ENCODE measurements at places on chromosomes 6 and 20. TPM values are rescaled to one million over a fixed set of nuclear protein-coding genes. Genes with fewer than 3 reads are reported as not detected.

Gene SLC2A10
- total RNA-seq, result 7.9 TPM

DNA sequence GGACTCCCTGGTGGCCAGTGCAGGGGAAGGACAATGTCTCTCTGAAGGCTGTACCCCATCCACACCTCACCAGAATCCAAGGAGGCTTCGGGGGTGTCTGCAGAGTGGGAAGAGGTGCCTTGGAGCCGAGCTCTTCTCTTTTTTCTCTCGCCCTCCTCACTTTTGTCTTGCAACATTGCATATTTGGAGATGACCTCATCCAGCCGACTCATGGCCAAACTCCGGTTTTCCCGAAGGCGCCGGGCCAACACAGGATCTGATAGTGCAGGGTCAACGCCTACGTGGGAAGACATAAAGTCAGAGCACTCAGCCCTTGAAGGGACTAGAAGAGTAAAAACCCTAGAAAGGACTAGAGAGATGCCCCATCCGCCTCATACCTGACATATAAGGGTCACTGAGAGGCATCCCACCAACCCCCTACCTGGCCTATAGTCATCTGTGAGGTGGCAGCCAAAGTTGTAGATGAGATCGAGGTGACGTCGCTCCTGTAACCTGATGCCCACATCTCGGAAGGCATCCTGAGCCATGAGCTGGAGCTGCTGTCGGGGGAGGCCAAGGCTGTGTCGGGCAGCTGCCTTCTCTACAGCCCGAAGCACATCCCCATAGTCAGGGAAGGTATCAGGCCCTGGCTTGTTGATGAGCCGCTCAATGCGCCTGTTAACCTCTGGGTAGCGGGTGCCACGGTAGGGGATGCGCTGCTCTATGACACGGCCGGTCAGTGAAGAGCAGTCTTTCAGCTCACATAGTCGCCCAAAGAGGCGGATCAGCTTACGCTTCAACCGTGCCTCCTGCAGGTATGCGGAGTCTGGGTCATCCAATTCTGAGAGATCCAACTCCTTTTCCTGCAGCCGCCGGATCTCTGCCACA, 3.0 kb upstream of the ZBTB22 start:
- DNase-seq, result peak; percentile 45

DNA sequence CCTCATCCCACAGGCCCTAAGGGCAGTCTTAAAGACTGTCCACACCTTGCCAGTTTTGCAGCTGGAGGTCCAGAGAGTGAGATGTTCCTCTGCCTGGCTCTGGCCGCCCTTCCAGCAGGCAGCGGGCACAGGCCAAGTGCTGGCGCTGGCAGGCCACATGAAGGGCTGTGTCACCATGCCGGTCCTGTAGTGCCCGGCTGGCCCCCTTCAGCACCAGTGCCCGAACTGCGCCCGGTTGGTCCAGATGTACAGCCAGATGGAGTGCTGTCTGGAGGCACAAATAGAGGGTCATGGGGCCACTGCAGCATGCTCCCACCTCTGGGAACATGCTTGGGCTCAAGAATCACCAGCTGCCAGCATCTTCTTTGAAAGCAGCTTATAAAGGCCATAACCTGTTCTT, 3.8 kb downstream of the NFKBIE start:
- DNase-seq, result no peak

GRCh38 chr20:48406498-48406897, 421.3 kb downstream of the PREX1 start:
- peak; percentile 10 for DNase-seq

GRCh38 chr6:36844232-36845170, 5.3 kb upstream of the CPNE5 start:
- no peak for DNase-seq

DNA sequence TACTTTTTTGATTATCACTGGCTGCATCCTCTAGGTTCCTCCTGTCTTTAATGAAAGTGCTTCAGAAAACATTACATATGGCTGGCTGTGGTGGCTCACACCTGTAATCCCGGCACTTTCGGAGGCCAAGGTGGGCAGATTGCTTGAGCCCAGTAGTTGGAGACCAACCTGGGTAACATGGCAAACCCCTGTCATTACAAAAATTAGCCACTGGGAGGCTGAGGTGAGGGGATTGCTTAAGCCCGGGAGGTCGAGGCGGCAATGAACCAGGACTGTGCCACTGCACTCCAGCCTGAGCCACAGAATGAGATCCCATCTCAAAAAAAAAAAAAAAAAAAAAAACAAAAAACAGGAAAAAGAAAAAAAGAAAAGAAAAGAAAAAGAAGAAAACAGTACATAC, 35.3 kb downstream of the BEND3 start:
- DNase-seq, result no peak

- DNase-seq, result peak; percentile 91
These were observed 18.1 kb upstream of the CEBPB start for GRCh38 chr20:50172347-50173013.

Gene DPM1
- total RNA-seq, result 147 TPM

Gene BPIFB4
- not detected for total RNA-seq

Data from Caki2 (cell line).